GM04504 (cell line): ENCODE measurements at places on chromosomes 12 and 14.

- DNase-seq = no peak
These were observed 42.8 kb downstream of the KDM2B start for GRCh38 chr12:121537814-121538698.

DNA sequence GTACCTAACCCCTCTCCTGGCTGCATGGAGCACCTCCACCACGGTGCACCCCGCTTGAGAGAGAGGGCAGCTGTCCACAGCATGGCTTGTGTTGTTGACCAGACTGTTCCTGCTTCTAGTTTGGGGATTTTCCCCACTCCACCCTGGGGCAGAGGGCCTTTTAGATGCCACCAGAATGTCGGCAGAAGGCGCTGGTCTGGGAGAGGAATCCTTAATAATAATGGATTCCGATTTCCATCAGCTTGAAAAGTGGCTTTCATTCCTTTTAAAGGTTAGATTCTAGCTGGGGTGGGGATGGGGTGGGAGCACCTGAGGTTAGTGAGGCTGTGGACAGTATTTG is 1.8 kb downstream of the ESRRB start:
- DNase-seq = no peak

DNA sequence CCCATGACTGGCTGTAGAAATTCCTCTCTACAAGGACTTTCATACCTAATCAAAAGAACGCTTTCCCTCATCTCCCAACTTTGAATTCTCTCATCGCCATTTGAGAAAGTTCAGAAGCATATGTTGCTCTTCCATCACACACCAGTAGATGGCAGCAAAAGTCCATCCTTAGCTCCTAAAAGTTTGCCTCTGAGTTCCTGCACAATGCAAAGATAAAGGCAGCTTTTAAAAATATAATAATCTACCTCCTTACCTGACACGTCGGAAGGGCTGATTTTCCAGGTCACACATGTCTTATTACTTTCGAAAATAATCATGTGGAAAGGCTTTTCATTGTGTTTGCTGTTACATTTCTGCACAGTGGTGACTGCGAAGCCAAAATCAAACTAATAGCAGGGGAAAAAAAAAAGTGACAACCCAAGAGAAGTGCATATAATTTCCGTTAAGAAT is 456.7 kb upstream of the SEL1L start:
- peak; percentile 14 for DNase-seq

DNA sequence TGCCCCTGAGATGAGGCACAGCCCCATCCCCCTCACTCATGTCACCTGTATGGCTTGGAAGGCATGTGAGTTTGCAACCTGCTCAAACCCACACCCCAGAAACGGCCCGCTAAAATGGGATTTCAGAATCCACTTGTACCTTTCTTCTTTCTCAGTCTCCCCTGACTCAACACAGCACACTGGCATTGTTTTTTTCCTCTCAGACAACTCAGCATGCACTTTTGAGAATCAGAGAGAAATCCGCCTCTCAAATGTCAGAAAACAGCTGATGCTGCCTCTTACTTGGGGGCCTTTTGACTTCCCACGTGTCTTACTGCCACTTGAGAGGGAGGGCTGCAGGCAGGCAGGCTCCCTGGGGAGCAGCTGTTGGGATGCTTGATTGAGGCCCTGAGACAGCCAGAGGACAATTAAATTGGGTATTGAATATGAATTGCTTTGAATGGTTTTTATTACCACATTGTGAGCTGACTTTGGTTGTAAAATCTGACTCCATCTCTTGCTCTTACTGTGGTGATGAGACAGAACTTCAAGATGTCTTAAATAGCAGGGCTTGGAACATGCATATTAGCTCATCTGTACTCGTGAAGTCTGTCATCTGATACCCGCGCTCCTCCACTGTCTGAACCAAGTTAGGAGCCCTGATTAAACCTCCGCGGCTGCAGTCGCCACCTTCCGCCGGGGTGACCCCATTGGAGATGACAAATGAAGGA is 96.6 kb downstream of the APAF1 start:
- DNase-seq = no peak

DNA sequence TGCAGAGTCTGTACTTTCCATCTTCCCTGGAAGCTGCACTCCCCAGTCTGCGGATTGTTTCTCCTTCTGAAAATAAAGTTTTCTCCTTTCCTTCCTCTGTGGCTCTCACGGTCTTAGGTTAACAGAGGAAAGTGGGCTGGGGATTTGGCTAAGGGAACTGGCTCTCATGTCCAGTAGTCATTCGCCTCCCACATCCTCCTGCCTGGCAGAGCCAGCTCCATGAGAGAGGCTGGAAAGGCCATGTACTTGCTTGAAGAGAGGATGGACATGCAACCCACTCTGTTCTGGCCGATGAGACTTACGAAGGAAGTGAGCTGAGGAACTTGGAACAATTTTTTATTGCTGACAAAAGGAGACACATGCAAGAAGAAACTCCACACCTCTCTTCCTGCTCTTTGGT is 18.9 kb upstream of the RGS6 start:
- DNase-seq = no peak

GRCh38 chr14:36181417-36181816 is 4.9 kb upstream of the PTCSC3 start:
- DNase-seq = no peak

- no peak for DNase-seq
These were observed 41.0 kb downstream of the RIMBP2 start for GRCh38 chr12:130675121-130675520.

DNA sequence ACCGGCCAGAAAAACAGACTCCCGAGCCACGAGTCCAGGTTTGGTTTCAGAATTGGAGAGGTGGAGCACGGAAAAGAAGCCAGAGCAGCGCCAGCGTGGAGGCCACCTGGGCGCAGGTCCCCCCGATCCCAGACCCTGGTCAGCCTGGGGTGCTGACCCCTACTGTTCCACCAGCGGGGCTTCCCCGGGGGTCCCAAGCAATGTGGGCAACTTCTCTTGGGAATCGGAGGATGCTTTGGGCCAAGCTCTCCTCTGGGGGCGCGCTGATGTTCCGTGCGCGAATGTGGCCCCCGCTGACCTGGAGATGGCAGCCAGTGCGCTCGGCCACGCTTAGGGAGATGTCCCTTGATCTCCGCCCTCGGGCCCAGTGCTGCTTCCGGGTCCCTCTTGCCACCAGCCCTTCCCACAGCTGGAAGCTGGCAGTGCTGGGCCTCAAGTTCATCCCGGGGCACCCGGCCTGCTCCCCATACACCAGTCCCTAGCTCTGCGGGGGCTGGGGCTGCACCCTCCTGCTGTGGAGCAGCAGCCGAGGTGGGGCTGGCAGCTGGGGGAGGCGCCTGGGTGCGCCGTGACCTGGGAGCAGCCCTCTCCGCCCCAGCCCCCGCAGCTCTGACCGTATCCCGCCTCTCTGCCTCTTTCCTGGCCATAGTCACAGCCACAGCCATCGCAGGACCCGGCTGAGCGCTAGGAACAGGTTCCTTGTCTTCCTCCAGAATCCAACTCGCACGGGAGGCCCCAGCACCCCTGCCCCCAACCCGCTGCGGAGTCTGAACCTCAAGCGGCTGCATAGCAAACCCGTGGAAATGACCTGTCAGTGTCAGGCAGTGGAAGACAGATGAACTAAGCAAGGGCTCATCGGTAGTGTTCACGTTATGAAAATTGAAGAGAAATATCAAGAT is 91.2 kb downstream of the RCOR1 start:
- no peak for DNase-seq

DNA sequence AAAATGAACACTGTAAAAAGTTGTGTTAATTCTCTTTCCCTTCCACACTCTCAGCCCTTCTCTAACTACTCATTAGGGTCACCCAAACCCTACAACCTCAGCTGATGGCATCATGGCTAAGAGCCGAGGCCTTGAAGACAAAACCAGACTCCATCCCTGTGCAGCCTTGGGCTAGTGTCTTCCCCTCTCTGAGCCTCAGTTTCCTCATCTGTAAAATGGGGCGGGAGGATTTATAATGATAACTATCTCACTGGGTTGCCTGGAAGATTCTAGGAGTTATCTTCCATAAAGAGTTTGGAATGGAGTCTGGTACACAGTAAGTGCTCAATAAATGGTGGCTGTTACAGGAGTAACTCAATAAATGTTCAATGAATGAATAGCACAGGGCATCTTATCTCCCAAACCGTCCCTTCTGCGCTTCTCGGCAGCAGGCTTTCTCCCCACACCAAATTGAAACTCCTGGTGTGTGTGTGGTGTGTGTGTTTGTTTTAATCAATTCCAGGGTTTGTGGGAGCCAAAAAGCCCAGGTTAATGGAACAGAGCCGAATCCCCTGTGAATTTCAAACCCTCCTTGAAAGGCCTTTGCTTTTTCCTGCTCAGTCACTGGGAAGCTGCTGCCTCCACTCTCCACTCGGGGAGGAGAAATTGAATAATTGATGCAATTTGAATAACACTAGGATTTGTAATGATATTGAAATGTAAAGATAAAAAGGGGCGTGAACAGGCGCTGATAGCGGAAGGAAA is 61.2 kb upstream of the FAM222A start:
- no peak for DNase-seq

- no peak for DNase-seq
These were observed 40.1 kb upstream of the VPS33A start for GRCh38 chr12:122306407-122306806.

DNA sequence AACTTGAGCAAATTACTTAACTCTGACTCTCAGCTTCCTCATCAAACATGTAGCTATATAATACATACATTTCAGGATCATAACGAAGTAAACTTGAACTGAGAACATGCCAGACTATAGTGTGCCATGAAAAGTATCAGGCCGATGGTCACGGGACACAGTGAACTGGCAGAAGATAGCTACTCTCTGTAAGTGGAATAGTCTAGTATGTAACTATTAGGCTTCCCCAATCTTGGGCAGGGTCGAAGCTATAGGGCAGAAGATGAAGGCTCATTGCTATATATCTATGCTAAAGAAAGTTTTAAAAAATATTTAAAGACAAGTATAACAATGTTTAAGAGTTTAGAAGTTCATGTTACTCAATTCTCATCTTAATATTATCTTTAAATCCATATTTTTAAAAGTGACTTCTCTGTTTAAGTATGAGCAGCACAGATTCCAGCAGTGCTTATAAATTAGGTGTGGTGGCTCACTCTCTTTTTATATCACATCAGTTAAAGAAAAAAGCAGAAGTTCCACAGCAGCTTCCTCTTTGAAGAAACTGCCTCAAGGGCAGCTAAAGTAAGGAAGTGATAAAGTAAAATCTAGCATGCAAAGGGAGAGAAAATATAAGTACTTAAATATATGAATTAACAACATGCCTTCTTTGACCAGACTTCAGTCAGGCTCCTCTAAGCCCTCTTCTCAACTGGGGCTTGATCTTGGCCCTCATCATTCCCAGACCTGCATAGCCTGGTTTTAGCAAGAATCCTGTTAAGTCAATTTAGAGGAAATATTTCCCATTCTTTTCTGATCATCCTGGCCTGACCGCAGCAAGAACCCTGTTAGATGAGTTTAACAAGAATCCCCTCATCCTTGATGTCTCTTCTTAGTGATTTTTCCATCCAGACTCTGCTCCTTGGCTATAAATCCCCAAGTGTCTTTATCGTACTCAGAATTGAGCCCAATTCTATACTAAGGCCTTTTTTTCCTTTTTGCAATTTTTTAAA is 8.4 kb upstream of the GLIPR1 start:
- no peak for DNase-seq

- no peak for DNase-seq
These were observed 347.4 kb downstream of the DPF3 start for GRCh38 chr14:72546344-72547016.

- no peak for DNase-seq
These were observed 17.3 kb downstream of the IRF2BPL start for GRCh38 chr14:77011245-77011644.

DNA sequence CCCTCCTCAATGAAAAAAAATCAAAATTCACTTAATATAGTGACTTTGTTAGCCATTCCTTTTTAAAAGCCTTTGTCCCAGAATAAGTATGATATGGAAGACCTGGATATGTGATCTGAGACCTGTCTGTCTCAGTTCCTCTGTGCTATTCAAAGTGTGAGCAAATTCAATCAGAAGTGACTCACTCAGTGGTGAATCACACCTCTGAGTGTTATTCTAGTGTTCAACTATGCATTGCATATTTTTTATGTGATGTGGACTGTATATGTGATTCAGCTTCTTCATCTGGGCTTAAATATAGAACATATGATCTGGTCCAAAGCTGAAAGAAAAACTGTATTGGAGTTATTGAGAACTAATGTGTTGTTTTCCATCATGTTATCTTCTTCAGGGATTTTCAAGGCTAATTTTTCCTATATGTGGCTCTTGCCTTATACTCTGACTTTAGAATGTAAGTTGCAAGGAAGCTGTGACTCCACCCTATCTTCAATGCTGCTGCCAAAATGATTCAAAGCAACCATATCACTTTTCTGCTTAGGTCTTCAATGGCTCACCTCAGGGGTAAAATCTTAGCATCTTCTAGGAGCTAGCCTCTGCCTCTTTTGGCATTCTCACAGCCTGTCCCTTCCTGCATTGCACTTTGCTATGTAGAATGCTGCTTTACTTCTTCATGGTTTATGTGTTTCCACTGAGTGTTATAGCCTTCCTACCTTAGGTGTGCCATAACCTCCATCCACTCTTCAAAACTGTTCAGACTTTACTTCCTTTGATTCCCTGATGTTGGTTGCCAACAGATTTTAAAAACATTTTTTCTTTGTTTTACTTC is 169.8 kb downstream of the OTOGL start:
- DNase-seq = no peak

GRCh38 chr12:51247523-51248206 is 9.0 kb downstream of the DAZAP2 start:
- DNase-seq = no peak

GRCh38 chr14:100173353-100173752 is 13.9 kb upstream of the DEGS2 start:
- no peak for DNase-seq

GRCh38 chr14:90489916-90490719 is 93.3 kb downstream of the CALM1 start:
- DNase-seq = no peak

GRCh38 chr12:80241576-80242273 is 142.4 kb downstream of the OTOGL start:
- DNase-seq = no peak

GRCh38 chr12:45731190-45731775 is 1.8 kb downstream of the ARID2 start:
- no peak for DNase-seq

GRCh38 chr12:30796313-30796780 is 41.6 kb upstream of the CAPRIN2 start:
- no peak for DNase-seq
